Urothelium cell line (cell line): ENCODE measurements at places on chromosomes 11 and 22.

DNA sequence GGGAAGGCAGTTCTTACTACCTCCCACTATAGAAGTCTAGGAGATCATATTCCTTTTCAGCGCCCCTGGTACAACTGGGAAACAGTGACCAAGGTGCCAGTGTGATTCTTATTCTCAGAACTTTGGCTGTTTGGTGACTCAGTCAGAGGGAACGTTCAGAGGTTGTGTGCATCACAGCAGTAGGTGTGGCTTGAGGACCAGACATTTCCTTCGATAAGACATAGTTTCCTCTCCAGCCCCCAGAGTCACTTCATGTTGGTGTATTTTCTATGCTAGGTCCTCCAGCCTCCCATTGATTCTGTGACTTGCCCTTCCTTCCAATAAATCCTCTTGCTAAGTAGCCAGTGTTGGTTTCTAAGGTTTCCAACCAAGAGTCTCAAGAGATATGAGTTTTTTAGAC is 171.9 kb upstream of the MPPED2 start:
- DNase-seq = peak; percentile 57

DNA sequence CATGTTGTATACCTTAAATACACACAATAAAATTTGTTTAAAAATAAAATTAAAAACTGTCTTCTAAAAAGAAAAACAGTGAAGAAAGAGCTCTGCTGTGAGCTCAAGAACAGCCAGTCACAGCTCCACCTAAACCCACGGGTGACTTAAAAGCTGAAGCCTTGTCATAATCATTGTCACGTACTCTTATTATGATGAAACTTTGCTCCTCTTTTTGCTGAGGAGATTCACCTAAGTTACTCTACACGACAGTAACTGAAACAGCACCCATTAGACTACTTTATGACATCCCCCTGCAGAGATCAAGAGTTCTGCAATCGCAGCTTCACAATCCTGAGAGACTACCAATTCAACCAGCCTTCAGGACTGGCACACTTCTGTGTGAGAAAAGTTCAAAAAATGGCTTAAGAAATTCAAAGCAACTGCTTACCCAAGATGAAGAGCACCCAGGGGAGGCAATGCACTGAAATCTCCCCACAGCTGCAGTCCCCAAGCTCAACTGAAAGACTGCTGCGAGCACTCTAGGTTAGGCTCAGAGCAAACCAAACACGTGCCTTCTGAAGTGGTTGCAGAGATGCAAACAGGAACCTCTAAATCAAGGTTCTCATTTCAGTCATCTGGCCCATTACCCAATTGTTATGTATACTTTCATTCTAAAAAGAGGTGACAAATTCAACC is at the start of gene JAML:
JAML (minus strand) TSS at position 501 of the 678 bp plus-strand sequence. CDS start 10,145 bp downstream, outside the sequence.
- DNase-seq = no peak

- peak; percentile 80 for DNase-seq
These were observed 10.7 kb downstream of the LSP1 start for GRCh38 chr11:1863352-1864216.

DNA sequence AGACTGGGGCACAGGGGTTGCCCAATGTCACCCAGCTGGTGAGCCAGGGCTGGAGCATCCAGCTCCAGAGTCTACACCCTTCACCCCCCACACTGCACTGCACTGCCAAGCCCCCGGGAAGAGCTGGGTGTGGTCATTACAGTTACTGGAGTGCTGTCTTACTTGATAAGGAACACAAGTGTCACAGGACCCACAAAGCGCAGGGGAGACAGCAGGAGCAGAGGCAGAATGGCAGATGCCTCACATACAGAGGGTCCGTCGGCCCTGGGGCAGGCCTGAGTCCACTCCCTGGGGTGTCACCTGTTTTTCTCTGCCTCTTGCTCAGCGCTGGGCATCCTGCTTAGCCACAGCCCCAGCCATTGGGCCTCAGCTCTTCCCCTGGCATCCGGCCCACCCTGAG is 7.7 kb downstream of the IL2RB start:
- no peak for DNase-seq

DNA sequence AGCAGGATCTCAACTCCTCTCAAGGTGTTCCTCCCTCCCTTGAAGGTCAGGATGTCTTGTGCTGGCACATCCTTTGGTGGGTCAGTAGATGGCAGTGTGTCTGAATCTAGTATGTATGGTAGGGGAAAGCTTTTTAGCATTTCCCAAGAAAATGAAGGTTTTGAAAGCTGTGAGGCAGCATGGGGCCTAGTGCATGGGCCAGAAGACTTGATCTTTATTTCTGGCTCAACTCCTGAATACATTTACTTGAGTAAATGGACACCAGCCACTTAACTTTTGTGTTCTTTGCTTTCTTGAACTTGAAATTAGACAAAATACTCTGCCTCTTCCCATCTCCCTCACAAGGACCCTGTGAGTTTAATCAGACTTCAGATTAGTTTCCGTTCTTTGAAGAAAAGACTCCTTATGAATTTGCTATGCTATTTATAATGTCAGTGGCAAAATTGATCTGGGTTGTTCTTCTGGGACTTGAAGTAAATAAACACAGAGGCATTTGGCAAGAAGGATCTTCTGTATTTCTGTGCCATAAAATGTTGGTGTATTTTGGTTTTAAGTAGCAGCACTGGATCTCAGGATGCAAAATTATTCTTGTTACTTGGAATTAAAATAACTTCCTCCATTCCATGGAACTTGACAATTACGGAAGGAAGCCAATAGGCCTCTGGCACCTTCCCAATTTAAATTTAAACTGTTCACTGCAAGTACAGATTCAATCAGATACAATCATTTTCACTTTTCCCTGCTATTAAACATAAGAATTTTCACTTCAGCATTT is 288.8 kb downstream of the CASP12 start:
- DNase-seq = peak; percentile 54

- peak; percentile 58 for DNase-seq
These were observed 11.3 kb upstream of the RHOD start for GRCh38 chr11:67045314-67045713.

DNA sequence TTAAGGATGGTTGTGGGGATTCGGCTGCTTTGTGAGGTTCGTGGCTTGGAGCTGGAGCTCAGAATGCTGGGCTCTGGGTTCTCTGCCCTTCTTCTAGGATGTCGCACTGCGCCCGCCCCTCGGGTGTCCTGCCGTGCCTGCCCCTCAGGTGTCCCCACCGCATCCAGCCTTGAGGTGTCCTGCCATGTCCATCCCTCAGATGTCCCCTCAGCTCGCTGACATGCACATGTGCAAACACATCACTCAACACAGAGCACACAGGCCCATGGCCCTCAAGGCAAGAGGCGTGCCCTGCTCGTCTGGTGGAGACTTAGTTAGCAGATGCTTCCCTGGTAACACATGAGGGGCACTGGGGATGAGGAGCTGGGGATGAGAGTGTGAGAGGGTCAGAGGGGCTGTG is 359.3 kb downstream of the TBC1D22A start:
- no peak for DNase-seq

DNA sequence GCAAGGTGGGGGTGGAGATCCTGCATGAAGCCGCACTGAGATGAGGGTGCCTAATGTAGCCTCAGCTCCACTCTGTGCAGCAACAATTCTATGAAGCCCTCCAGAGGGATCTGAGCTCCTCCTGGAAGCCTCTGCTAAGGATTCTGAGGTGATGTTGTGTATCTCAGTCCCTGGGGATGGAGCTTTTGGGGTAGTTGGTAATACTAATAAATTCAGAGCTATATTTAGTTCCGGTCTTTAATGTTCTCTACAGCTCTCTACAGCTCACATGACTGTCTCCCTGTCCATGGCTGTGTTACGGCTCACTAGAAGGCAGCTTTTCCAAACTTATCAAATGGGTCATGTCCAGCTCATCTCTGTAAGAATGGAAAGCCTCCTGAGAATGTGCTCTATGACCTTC is 93.4 kb downstream of the ISX start:
- DNase-seq = no peak

DNA sequence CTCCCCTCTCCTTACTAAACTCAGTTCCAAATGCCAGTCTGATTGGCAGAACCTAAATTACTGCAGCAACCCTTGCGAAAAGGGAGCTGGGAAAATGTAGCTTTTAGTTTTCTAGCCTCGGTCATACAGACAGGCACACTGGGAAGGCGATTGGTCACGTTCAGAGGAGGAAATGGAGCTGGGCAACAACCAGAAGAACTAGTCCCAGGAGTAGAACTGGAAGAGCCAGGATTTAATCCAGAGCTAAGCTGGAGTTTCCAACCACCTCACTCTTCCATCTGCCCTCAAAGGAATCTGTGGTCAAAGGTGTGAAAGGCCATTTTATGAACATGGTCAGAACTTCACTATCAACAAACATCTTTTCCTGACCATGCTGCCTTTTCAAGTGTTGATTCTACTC is 155.7 kb upstream of the ARHGAP20 start:
- DNase-seq = no peak

GRCh38 chr11:121446752-121447156 is 5.4 kb upstream of the SORL1 start:
- DNase-seq = no peak

- DNase-seq = no peak
These were observed 9.3 kb upstream of the MSANTD4 start for GRCh38 chr11:106031202-106031810.
